ENCODE measurements at places on chromosomes 6 and 20. TPM values are rescaled to one million over a fixed set of nuclear protein-coding genes. Genes with fewer than 3 reads are reported as not detected.
A peak's percentile ranks its signal among the peaks of the same experiment; 100 is the strongest.

Gene CDK19
- 23.7 TPM for total RNA-seq

Gene NECAB3
- total RNA-seq, result 100 TPM

Gene IMPG1
- total RNA-seq, result not detected

Gene OR2J2
- not detected for total RNA-seq

Gene WFDC12
- not detected for total RNA-seq

GRCh38 chr6:33781131-33781975 is 7.6 kb downstream of the LEMD2 start:
- DNase-seq, result no peak

DNA sequence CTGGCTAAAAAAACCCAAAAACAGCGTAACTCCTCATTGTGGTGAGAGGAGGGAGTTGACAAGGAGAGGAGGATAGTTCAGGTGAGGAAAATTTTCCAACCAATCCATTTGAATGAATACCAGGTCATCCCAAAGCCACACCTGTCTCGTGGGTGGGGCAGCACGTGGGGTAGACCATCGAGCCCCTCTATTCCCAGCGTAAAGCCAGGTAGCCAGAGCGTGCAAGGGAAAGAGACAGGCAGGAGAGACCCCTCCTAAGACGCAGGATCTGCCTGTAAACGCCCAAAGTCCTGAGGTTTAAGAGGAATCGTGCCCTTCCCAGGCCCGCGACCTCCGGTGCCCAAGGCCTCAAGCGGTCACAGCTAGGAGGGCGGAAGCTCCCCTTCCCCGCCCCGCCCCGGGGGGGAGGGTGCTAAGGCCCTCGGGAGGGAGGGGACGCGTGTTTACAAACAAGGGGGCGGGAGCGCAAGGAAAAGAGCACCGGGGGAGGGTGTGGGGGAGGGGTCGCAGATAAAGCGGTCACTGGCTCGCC is 712 bp downstream of the RXRB start:
- peak; percentile 77 for DNase-seq

DNA sequence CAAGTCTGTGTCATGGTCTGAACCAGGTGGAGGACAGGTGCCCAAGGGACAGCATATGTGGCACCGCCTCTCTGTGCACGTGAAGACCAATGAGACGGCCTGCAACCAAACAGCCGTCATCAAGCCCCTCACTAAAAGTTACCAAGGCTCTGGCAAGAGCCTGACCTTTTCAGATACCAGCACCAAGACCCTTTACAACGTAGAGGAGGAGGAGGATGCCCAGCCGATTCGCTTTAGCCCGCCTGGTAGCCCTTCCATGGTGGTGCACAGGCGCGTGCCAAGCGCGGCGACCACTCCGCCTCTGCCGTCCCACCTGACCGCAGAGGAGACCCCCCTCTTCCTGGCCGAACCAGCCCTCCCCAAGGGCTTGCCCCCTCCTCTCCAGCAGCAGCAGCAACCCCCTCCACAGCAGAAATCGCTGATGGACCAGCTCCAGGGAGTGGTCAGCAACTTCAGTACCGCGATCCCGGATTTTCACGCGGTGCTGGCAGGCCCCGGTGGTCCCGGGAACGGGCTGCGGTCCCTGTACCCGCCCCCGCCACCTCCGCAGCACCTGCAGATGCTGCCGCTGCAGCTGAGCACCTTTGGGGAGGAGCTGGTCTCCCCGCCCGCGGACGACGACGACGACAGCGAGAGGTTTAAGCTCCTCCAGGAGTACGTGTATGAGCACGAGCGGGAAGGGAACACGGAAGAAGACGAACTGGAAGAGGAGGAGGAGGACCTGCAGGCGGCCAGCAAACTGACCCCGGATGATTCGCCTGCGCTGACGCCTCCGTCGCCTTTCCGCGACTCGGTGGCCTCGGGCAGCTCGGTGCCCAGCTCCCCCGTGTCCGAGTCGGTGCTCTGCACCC is 109.5 kb upstream of the RAB32 start:
- no peak for DNase-seq

GRCh38 chr6:169839029-169839481 is 87.6 kb downstream of the ERMARD start:
- no peak for DNase-seq

- DNase-seq, result no peak
Observed at GRCh38 chr6:36822506-36823269, 16.6 kb downstream of the CPNE5 start.

DNA sequence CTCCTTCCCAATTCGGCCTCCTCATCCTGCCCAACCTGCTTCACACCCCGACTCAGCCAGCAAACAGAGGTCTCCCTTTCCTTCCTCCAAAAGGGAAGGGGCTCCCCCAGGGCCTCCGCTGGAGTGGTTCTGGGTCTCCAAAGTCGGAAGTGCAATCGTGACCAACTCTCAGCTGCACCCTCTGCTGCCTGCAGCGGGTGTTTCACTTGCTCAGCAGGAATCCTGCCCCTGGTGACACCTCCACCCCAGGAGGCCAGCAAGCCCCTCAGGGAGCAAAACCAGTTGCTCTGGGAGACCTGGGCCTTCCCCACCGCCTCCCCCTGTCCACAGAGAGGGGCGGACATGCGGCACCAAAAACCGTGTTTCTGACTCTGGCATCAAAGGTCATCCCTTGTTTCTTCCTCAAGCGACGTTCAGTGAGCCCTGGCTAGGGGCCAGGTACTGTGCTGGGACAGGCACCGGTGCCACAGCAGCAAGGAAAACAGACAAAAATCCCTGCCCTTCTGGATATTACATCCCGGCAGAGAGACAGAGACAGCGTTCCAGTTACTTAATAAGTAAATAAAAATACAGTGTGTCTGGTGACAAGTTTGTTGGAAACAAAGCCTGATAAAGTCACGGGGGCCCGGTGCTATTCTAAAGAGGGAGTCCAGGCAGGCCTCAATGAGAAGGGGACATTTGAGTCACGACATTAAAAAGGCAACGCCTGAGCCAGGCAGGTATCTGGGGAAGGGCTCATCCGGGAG is 219.0 kb downstream of the BMP7 start:
- DNase-seq, result no peak

DNA sequence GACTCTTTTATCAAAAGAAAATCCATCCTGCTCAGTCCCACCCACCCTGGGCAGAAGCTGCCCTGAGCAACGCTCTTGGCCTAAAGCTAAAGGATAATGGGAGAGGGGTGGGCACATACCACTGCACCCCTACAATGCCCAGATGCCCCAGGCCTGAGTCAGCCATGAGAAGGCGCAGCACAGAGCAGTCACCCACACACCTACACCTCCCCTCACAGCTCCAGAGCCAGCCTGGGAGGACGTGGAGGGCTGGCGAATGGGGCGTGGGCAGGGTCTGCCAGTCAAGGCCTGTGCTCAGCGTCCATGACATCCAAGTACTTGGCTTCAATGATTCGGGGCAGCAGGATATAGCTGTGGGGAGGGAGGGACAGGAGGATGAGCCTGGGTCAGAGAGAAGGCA is 11.5 kb downstream of the SLC4A11 start:
- no peak for DNase-seq

GRCh38 chr20:15654208-15654649 is 919.0 kb downstream of the KIF16B start:
- DNase-seq, result peak; percentile 59

- DNase-seq, result peak; percentile 39
Observed at GRCh38 chr20:50980071-50980681, 21.6 kb downstream of the MOCS3 start.

DNA sequence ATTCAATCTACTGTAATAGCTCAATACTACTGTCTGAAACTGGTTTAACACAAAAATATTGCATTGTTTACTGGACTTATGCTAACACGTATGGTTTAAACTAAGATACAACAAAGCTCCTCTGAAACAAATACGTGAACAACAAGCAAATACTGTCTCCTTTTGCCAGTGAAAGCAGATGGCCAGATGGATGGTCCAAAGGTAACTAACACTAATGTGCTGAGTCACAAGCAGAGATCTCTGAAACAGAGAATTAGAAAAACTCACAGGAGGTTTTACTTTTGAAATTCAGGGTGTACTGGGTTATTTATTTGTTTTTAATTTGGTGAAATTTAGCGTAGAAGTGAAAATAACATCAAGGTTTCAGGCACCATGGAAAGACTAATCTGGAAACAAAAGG is 124.3 kb upstream of the SOX4 start:
- no peak for DNase-seq

- no peak for DNase-seq
Observed at GRCh38 chr6:169783401-169783800, 32.0 kb downstream of the ERMARD start.

Data from A673 (cell line).